ENCODE measurements at places on chromosomes 4 and X.

GRCh38 chrX:148647651-148648050 is 147.2 kb downstream of the AFF2 start:
- no peak for DNase-seq

DNA sequence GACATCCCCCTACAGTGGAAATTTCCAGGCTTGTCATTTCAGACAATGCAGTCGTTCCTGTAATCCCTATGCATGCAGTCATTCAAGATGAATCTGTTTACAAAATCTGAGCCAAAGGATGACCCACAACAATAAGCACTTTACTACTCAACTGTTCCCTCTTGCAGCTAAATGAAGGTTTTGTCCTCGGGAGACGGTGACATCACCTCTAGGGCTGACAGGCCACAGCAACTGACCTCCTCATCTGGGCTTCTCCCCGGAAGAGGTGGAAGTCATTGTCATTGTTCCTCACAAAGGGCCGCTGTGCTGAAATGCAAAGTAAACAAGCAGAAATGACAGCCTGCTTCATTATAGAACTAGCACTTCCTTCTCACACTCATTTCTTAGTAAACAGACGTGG is 29.2 kb downstream of the CLRN2 start:
- peak; percentile 33 for DNase-seq

DNA sequence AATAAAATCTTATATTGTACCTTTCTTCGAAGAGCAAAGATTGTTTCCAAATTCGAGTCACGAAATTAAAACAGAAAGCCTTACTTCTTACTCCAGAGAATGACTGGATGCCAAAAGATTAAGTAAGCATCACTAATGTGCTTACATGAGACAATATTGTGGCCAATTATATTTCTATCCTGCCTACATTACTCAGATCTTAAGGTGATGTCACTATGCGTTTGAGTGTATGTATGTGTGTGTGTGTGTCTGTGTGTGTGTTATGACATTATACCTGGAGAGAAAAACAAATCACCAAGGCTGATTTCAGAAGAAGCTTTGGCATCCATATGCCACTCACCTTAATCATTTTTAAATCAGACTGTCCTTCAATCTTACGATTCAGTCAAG is 556.3 kb downstream of the PPARGC1A start:
- DNase-seq, result no peak

DNA sequence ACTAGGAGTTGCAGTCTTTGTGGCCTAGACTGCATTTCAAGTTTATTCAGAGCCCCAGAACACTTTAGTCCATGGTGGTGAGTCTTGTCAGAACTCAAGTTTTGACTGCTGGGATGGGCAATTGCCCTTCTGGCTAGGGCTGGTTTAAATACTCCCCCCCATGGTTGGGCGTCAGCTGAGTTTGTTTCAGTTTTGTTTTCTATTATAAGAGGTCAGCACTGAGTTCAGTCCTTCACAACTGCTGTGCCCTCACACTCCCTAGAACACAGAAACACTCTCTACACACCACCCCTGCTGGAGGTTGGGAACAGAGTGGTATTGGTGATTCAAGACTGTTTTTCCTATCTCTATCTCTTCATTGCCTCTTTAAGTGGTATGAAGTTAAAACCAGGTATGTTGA is 217.0 kb downstream of the GUCY2F start:
- no peak for DNase-seq

DNA sequence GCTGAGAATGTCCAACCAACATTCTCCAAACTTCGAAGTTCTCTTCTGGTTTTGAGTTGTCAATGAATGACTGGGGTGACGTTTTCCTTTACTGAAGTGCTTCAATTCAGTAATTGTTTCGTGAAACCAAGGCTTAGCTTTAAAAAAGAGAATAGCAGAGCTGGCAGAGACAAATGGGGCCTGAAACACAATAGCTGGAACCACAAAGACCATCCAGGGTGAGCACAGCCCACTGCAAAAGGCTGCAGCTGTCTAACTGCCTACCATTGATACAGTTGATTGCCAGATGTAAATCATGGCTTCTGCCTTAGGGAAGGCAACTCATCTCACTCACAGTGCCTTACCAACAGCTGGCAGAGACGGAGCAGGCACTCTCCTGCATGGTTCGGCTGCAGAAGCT is 78.7 kb upstream of the ZNF518B start:
- DNase-seq, result no peak

GRCh38 chr4:48343551-48343950 is 2.2 kb downstream of the SLAIN2 start:
- DNase-seq, result no peak

DNA sequence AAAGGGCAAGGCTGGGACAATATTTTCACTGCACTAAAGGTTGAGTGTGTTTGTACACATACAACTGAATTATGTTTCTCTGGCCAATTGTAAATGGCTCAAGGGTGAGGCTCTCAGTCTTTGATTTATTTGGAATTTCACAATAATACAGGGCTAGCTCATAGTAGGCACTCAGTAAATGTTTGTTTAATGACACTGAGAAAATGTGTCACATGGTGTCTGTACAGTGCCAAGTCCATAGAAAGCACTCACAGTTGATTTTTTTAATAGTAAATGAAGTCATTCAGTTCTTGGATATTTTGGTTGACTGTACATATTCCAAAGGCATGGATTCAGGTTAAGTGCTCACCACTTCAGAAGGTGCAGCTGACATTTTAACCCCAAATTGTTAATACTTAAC is 176.4 kb downstream of the IL1RAPL2 start:
- peak; percentile 39 for DNase-seq

DNA sequence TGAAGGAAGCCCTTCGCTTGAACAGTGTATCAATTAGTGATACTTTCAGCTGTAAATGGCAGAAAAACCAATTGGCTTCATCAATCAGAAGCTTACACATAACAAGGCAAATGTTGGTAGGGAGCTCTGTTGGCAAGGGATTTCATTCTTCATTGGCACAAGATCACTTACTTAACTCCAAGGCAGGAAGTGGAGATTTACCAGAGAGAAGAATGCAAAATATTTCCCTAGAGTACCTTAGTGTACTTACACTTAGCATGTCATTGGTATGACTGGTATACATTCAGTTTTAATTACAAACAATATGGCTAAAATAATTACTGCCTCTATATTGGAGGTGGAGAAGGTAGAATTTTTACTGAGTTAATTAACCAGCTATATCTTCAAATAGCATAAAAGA is 545.0 kb downstream of the GABRG1 start:
- DNase-seq, result no peak

GRCh38 chr4:148166132-148166591 is 276.1 kb downstream of the NR3C2 start:
- DNase-seq, result no peak

DNA sequence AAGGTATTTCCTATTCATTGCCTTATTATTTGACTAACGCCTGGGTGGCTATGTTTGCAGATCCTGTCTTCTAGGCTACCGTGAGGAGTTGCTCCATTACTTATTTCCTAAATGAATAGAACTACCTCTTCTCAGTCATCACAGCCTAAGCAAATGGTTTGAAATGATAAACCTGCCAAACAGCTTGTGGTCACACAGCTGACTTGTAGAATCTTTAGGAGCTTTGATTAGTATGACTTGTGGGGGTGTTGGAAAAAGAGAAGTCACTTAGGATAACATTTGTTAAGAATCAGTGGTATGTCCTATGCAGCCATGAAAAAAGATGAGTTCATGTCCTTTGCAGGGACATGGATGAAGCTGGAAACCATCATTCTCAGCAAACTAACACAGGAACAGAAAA is 169.3 kb downstream of the PPARGC1A start:
- DNase-seq, result peak; percentile 24

- no peak for DNase-seq
Observed at GRCh38 chr4:148004228-148004857, 272.5 kb downstream of the ARHGAP10 start.
